ENCODE measurements at places on chromosomes 6 and 20. TPM values are rescaled to one million over a fixed set of nuclear protein-coding genes. Genes with fewer than 3 reads are reported as not detected.
A peak's percentile ranks its signal among the peaks of the same experiment; 100 is the strongest.

DNA sequence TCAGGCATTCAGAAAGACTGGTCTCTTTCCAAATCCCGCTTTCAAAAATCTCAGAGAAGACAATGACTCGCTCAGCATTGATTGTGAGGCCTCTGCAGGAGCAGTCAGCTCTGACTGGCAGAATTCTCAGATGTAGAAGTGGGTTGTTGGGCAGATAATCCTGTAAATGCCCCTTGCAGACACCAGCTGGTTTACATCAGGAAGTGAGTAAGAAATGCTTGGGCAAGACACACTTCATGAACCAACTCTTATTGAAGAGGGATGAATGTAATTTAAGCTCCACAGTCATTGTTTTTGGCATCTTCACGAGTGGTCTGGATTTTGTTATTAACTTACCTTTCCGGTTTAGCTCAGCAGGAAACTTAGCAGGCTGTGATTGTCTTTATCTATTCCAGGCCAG, 166.6 kb downstream of the PLCB4 start:
- DNase-seq = peak; percentile 55

- peak; percentile 27 for DNase-seq
Measured at GRCh38 chr6:111105578-111105977, 18.3 kb downstream of the SLC16A10 start.

DNA sequence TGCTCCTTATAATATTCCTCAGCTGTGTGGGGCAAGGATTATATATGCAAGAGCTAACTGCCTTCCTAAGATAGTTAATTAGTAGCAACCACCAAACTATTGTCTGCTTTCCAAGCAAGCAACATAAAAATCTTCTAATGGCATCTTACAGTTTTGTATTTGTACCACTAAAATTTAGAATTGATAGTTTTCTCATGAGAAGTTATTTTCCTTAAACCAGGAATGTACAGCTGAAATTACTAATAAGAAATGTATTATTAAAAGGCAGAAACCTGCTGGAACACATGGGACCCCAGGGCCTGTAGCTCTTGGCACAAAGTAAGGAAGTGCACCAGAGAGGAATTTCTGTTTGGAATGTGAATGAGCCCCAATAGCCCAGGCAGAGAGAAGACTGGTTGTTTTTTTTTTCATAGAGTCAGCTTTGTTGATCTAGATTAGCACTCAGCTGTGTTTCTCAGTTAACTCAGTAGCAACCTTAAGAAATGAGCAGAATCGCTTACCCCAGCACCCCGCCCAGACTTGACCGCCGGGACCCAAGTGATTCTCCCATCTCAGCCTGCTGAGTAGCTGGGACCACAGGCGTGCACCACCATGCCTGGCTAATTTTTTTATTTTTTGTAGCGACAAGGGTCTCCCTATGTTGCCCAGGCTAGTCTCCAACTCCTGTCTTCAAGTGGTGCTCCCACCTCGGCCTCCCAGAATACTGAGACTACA, 2.6 kb downstream of the MGME1 start:
- DNase-seq = peak; percentile 37

DNA sequence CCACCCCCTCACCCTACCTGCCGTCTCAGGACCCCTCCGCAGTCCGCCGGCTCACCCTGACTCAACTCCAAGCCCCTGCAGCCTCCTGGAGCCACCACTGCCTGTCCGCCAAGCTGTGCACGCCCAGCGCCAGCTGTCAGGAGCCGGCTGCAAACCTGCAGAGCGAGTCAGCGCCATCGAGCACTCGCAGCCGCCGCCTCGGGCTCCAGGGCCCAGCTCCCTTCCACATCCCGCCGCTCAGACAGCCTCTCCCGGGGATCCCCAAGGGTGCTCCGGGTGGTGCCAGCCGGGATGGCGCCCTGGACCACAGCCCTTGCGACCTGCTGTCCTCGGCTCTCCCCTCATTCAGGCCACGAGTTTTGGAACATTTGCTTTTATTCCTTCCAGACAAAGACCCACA, 4.3 kb downstream of the TNNC2 start:
- no peak for DNase-seq

Gene OVOL2
- total RNA-seq = not detected
